ENCODE measurements at places on chromosomes 4 and X.

DNA sequence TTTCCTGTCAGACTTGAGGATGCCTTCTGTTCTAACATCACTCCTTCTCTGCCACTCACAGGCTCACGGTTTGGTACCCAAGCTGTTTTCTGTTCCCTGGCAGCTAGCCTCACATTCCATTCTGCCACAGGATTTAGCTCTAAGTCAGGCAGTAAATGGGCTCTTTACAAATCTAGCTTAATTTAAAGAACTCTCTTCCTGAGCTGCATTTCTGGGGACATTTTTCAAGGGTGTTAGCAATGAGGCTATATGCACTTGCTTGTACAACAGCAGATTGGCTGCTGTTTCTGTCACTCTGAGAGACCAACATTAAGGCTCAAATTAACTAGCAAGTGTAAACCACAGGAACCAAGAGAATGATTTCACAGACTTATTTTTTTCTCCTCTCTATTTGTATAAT, 337.8 kb upstream of the NOCT start:
- no peak for DNase-seq

DNA sequence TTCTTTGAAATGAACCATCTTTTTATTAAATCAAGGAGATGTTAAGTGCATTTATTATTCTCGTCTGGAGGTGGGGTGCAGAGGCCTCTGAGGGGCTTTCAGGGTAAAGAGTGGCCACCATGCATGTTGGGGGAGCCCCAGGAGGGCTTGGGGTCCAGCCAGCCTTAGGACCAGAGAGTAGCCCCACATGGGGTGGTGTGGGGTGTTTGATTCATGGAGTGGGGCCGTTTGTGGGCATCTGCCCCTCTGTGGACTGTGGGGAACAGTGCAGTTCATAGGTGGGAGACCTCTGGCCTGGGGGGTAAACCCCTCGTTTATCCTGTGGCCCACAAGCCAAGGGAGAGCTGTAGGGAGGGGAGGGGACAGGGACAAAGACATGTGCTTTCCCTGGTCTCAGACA, 26.9 kb downstream of the HTRA3 start:
- DNase-seq: no peak

DNA sequence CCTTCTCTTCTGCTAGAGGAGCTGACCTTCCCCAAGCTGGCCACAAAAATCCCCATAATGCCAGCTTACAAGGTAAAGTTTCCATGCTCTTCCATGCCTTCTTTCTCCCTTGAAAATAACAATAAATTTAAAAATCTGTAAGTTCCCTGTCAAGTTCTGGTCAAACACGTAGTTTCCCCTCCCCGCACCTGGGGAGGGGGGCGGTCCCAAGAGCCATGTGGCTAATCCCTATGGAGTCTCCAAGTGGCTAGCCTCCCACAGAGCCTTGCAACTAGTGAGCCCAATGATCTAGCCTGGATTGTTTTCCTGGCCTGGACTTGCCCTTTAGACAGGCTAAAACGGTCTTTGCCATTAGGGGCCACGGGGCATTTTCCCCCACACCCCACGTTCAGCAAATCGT, 2.1 kb upstream of the NRK start:
- DNase-seq: no peak

DNA sequence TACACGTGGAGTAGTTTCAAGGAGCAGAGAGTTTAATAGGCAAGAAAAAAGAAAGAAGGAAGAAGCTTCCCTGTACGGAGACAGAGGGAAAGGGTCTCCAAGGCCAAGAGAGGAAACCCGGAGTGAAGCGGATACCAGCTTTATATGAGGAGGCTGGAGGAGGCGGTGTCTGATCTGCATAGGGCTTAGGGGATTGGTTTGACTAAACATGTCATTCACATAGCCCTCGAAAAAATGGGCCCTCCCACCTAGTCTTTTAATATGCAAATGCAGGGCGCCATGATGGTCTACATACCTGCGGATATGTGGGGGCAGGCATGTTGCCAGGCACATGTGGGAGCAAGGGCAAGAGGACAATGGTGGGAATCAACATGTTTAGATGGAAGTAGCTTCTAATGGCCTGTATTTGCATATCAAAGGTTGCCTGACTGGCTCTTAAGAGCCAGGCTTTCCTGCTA, 103.1 kb upstream of the UGT8 start:
- no peak for DNase-seq

DNA sequence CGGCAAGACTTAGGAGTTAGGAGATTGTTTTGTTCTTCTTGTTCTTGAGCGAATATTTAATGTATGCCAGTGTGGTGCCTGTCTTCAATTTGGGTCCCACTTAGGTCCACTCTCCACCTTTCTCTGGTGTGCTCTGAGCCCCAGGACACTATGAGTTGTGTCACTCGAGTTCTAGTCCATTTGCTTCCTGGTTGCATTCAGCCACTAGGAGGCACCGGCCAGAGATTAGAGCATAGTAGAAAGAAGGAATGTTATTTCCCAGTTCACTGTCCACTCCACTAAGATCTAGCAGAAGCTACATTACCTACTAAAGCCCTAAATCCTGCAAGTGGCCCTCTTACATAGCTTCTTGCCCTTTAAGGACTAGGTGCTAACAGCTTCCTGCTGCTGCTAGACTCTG, 326.9 kb downstream of the NAF1 start:
- DNase-seq: no peak

DNA sequence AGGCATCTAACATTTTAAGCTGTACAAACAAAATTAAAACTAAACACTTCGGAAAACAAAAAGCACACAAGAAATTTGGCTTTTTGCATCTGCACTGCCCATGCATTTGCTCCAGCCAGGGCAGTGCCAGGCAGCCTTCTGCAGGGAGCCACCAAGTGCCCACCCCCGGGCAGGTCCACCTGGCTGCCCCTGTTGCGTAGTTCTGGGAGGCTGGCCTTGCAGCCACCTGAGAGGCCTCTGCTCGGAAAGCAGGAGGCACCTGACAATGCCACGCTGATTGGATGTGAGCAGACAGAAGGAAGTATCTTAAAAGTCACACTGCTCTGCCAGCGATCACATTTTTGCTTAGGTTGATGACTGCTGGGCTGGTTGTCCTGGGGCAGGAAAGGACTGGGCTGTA, 3.5 kb downstream of the TMEM271 start:
- DNase-seq: no peak

DNA sequence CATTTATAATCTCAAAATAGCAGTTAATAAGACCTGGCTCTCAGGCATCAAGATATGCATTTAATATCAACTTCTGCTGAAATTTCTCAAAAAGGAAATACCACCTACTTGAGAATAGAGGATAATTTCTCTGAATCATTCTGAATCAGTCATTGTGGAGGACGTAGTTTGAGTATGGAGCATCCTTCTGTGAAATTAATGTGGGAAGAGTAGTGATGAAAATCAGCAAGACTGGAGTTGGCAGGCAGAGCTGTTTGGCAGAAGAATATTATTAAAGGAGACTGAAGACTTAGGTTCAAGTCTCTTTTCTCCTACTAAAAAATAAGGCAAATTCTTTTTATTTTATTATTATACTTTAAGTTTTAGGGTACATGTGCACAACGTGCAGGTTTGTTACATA, 325.6 kb upstream of the ATOH1 start:
- no peak for DNase-seq

GRCh38 chr4:7650606-7651385, 216.1 kb upstream of the PSAPL1 start:
- no peak for DNase-seq

- no peak for DNase-seq
Observed at GRCh38 chr4:96170198-96170597, 330.3 kb downstream of the PDHA2 start.

Measured in foreskin melanocyte (primary cell).